ENCODE measurements at places on chromosomes 2 and 18.

DNA sequence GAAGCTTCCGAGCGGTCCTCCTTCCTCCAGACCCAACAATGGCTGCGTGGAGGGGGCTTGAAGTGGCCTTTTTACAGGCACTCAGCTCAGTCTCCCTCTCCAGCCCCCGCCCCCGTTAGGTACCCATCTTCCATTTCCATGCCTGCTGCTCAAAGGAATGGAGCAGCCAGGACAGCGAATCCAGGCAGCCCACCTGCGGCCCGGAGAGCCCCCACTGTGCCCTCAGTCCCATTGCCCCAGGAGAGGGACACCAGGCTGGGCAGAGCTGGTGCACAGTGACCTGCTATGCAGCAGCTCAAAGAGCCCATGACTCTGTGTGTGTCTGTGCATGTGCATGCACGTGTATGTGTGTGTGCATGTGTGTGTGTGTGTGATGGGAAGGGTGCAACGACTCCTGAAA is 10.6 kb upstream of the POMC start:
- DNase-seq = no peak

DNA sequence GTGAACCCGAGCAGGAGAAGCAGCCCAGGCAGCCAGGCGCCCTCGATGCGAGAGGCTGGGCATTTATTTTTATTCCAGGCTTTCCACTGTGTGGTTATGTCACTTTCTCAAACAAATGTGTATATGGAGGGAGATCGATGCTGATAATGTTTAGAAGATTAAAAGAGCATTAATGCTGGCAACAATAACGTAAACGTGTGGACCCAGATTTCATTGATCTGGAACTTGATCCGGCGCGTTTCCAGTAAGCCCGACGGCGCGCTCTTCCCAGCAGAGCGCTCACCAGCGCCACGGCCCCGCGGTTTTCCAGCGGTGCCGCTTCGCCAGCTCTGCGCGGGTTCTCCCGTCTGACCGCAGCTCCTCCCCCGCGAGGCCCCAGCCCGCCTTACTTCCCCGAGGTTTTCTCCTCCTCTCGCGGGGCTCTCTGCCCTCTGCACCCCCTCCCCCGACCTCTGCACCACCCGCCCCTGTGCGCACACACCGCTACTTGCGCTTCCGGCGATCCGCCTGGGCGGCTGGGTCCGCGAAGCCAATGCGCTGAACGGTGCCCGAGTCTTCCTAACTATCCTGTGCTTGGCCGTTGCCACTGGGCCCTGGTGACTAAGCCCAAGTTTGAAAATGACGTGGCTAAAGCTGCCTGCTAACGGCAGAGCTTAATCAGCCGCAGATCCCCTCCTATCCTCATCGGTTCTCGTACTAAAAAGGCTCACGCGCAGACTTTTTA is 6.1 kb downstream of the ONECUT2 start:
- DNase-seq = no peak

GRCh38 chr2:68428126-68428525 is 39.0 kb downstream of the FBXO48 start:
- no peak for DNase-seq

DNA sequence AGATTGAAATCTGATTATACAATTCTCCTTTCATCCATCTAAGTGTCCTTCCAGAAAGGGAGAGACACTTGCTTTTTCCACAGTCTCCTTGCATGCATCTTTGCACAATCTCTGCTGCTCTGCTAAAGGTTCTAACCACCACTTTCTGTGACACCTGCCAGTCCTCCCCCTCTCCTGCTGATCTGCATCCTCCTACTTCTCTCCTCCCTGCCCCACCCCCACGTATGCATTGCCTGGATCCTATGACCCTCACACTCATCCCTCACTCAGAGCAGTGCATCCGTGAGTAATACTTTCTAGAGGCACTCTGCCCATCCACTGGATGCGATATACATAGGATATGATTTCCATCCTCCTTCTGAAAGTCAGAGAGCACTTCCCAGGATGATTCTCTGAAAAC is 27.7 kb upstream of the TRAPPC8 start:
- no peak for DNase-seq

DNA sequence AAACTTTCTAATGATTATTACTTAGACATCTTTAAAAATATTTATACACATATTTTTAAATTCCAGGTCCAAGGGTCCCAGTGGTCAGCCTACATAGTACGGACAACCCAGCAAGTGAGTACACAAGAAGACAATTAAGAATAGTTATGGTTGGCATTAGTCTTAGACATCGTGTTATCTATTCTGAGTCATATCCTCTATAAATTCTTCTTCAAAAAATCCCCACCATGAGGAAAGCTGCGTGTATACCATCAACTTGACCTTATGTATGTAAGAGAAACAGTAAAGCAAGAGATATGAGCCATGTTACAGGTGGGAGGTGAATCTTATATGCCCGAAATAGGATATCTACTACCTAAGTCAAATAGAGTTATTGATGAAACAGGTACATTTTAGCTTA is 1339.8 kb downstream of the DPP10 start:
- no peak for DNase-seq
